Activated T-cell treated with anti-CD3 and anti-CD28 coated beads, Interleukin-2, amount 50 U/mL, for 72 hours (primary cell): ENCODE measurements at places on chromosomes 5 and 9. TPM values are rescaled to one million over a fixed set of nuclear protein-coding genes. Genes with fewer than 3 reads are reported as not detected.

GRCh38 chr5:141484310-141484640 lies 555 bp upstream of the PCDHGC4 start:
- peaks cover 72% of the 10 kb centered on the region for H3K27me3 ChIP-seq
- no peak overlapping the region for H3K27ac ChIP-seq

CEP78 gene
- total RNA-seq = 43.6 TPM

GRCh38 chr5:142957528-142957927 lies 187.4 kb downstream of the ARHGAP26 start:
- H3K4me1 ChIP-seq = peaks cover 10% of the 10 kb centered on the region
- no peak overlapping the region for H3K27ac ChIP-seq
- no peak overlapping the region for H3K4me3 ChIP-seq
- no peak for DNase-seq
- no peaks in the 10 kb centered on the region for H3K36me3 ChIP-seq
- no peaks in the 10 kb centered on the region for H3K27me3 ChIP-seq

- H3K27me3 ChIP-seq = peaks cover 10% of the 10 kb centered on the region
- H3K4me3 ChIP-seq = peak overlapping the region; percentile 33
- no peaks in the 10 kb centered on the region for H3K36me3 ChIP-seq
- no peak for DNase-seq
- peaks cover 4% of the 10 kb centered on the region for H3K4me1 ChIP-seq
- no peak overlapping the region for H3K27ac ChIP-seq
Observed at GRCh38 chr5:172683264-172683644, 42.2 kb downstream of the NEURL1B start.

DNA sequence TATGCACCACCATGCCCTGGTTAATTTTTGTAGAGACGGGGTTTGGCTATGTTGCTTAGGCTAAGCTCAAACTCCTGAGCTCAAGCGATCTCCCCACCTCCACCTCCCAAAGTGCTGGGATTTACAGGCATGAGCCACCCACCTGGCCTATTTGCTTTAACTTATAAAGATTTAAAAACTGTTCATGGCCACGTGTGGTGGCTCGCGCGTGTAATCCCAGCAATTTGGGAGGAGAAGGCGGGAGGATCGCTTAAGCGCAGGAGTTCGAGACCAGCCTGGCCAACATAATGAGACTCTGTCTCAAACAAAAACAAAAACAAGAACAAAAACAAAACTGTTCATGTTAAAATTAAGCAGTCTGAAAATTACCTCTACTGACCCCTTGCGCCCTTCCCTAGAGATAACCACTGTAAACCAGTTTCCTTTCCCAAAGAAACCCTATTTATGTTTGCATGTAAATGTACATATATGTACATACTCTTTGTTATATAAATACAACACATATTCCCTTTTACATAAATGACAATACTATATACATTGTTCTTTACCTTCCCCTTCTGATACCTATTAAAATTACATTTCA lies 1.5 kb downstream of the AK6 start:
- H3K4me3 ChIP-seq = peak overlapping the region; percentile 98
- no peak for DNase-seq
- H3K36me3 ChIP-seq = peaks cover 31% of the 10 kb centered on the region
- H3K27me3 ChIP-seq = no peaks in the 10 kb centered on the region

DNA sequence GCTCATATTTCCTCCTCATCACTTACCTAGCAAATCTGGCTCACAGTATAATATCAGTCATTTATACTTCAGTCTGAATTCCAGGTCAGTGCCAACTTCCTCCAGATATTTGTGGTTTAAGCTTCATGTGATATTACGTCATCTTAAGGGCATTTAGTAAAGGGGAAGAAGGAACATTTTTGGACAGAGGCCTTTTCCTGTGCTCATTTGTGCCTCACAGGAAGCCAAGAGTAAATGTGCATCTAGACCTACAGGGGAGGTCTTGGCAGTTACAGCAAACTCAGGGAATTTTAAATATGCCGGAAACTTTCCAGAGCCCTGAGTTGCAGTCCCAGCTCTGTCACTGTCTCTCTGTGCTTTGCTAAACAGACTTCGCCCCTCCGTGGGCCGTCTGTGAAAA lies 12.3 kb upstream of the KCNIP1 start:
- no peak overlapping the region for H3K4me3 ChIP-seq
- no peaks in the 10 kb centered on the region for H3K4me1 ChIP-seq
- H3K27ac ChIP-seq = no peak overlapping the region
- no peaks in the 10 kb centered on the region for H3K36me3 ChIP-seq
- DNase-seq = no peak

GRCh38 chr9:69877852-69878514 lies 57.4 kb downstream of the CFAP95 start:
- H3K27me3 ChIP-seq = peaks cover 8% of the 10 kb centered on the region
- H3K4me1 ChIP-seq = no peaks in the 10 kb centered on the region
- no peak overlapping the region for H3K4me3 ChIP-seq
- H3K27ac ChIP-seq = no peak overlapping the region
- no peak for DNase-seq
- peaks cover 3% of the 10 kb centered on the region for H3K36me3 ChIP-seq

DNA sequence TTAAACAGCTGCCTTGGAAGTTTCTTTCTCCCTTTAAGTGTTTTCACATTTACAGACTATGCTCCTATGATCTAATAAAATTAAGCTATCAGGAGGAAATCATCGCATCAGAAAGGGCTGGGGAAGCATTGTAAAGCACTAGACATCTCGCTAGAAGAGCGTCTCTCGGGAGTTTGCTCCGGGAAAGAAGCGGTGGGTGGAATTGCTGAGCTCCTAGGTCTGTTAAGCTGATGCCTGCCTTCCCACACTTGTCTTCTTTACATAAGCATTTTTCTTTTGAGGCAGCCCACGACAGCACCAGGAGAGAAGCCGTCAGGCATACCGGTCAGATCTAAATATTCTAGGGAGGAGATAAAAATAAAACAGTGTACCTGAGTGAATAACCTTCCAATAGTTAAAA lies 541.7 kb upstream of the TUSC1 start:
- H3K4me3 ChIP-seq = no peak overlapping the region
- H3K27me3 ChIP-seq = no peaks in the 10 kb centered on the region
- H3K36me3 ChIP-seq = no peaks in the 10 kb centered on the region
- H3K27ac ChIP-seq = no peak overlapping the region

ACTBL2 gene
- not detected for total RNA-seq

DNA sequence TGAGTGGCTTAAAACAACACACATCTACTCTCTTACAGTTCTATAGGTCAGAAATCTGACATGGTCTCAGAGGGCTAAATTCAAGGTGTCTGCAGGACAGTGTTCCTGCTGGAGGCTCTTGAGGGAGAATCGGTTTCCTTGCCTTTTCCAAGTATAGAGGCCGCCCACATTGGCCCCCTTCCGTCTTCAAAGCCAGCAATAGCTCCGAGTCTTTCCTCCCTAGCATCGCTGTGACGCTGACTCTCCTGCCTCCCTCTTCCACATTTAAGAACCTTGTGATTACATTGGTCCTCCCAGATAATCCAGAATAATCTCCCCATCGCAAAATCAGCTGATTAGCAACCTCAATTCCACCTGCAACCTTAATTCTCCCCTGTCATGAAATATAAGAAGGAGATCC lies 81.3 kb upstream of the IER5L start:
- H3K27ac ChIP-seq = no peak overlapping the region
- no peak for DNase-seq
- peaks cover 24% of the 10 kb centered on the region for H3K27me3 ChIP-seq
- H3K36me3 ChIP-seq = no peaks in the 10 kb centered on the region

GRCh38 chr5:119033135-119033534 lies 37.8 kb upstream of the DMXL1 start:
- peaks cover 42% of the 10 kb centered on the region for H3K4me1 ChIP-seq
- no peak overlapping the region for H3K27ac ChIP-seq
- H3K4me3 ChIP-seq = no peak overlapping the region

GRCh38 chr9:123631862-123632261 lies 275.9 kb downstream of the CRB2 start:
- H3K4me1 ChIP-seq = peaks cover 8% of the 10 kb centered on the region
- no peaks in the 10 kb centered on the region for H3K36me3 ChIP-seq
- H3K27ac ChIP-seq = no peak overlapping the region
- DNase-seq = no peak

- no peak for DNase-seq
- no peaks in the 10 kb centered on the region for H3K36me3 ChIP-seq
- H3K27ac ChIP-seq = no peak overlapping the region
- no peak overlapping the region for H3K4me3 ChIP-seq
- H3K27me3 ChIP-seq = no peaks in the 10 kb centered on the region
- H3K4me1 ChIP-seq = peaks cover 19% of the 10 kb centered on the region
Observed at GRCh38 chr9:112869041-112869529, 21.6 kb downstream of the SLC46A2 start.

CCDC152 gene
- total RNA-seq = 13.5 TPM

DNA sequence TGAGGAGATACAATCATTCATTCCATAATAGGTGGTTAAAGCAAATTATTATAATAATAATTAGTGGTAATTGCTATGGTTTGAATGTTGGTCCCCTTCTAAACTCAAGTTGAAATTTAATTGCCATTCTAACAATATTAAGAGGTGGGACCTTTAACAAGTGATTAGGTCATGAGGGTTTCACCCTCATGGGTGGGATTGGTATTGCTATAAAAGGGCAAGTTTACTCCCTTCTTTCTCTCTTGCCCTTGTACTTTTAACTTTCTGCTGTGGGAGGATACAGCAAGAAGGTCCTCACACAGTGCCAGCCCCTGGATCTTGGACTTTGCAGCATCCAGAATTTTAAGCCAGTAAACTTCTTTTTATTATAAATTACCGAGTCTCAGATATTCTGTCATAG lies 101.9 kb upstream of the PARP8 start:
- DNase-seq = no peak
- peaks cover 10% of the 10 kb centered on the region for H3K36me3 ChIP-seq
- peaks cover 21% of the 10 kb centered on the region for H3K4me1 ChIP-seq
- H3K27ac ChIP-seq = peak overlapping the region; percentile 50
- no peak overlapping the region for H3K4me3 ChIP-seq

DNA sequence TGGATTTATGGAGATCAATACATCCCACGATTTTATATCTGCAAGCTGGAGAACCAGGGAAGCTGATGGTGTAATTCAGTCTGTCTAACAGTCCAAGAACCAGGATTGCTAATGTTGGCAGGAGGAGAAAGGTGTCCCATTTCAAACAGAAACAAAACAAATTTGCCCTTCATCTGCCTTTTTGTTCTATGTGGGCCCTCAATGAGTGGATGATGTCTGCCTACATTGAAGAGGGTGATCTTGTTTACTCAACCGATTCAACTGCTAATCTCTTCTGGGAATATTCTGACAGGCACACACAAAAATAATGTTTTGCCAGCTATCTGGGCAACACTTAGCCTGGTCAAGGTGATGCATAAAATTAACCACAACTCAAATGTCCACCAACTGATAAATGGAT lies 65.1 kb upstream of the IL33 start:
- no peak overlapping the region for H3K27ac ChIP-seq
- peaks cover 10% of the 10 kb centered on the region for H3K27me3 ChIP-seq
- H3K4me3 ChIP-seq = no peak overlapping the region
- H3K36me3 ChIP-seq = no peaks in the 10 kb centered on the region
- no peaks in the 10 kb centered on the region for H3K4me1 ChIP-seq

- H3K27me3 ChIP-seq = no peaks in the 10 kb centered on the region
- H3K4me3 ChIP-seq = no peak overlapping the region
- no peaks in the 10 kb centered on the region for H3K4me1 ChIP-seq
Observed at GRCh38 chr9:16681652-16681987, 188.8 kb downstream of the BNC2 start.

INSYN2B gene
- total RNA-seq = not detected

GRCh38 chr5:125057912-125058826 lies 311.7 kb upstream of the ZNF608 start:
- H3K4me1 ChIP-seq = no peaks in the 10 kb centered on the region
- no peaks in the 10 kb centered on the region for H3K36me3 ChIP-seq
- H3K4me3 ChIP-seq = no peak overlapping the region
- H3K27me3 ChIP-seq = no peaks in the 10 kb centered on the region

- no peak overlapping the region for H3K4me3 ChIP-seq
- no peak overlapping the region for H3K27ac ChIP-seq
- no peaks in the 10 kb centered on the region for H3K36me3 ChIP-seq
- H3K4me1 ChIP-seq = no peaks in the 10 kb centered on the region
Observed at GRCh38 chr5:106159616-106160015, 1511.1 kb downstream of the EFNA5 start.

- no peaks in the 10 kb centered on the region for H3K4me1 ChIP-seq
- no peaks in the 10 kb centered on the region for H3K27me3 ChIP-seq
- no peak for DNase-seq
- no peaks in the 10 kb centered on the region for H3K36me3 ChIP-seq
Observed at GRCh38 chr5:41143131-41143901, 70.0 kb downstream of the C6 start.

- H3K4me1 ChIP-seq = peaks cover 42% of the 10 kb centered on the region
- no peak for DNase-seq
- peak overlapping the region; percentile 96 for H3K27ac ChIP-seq
- H3K27me3 ChIP-seq = no peaks in the 10 kb centered on the region
Observed at GRCh38 chr9:100100146-100100667, 1.2 kb downstream of the INVS start.

DNA sequence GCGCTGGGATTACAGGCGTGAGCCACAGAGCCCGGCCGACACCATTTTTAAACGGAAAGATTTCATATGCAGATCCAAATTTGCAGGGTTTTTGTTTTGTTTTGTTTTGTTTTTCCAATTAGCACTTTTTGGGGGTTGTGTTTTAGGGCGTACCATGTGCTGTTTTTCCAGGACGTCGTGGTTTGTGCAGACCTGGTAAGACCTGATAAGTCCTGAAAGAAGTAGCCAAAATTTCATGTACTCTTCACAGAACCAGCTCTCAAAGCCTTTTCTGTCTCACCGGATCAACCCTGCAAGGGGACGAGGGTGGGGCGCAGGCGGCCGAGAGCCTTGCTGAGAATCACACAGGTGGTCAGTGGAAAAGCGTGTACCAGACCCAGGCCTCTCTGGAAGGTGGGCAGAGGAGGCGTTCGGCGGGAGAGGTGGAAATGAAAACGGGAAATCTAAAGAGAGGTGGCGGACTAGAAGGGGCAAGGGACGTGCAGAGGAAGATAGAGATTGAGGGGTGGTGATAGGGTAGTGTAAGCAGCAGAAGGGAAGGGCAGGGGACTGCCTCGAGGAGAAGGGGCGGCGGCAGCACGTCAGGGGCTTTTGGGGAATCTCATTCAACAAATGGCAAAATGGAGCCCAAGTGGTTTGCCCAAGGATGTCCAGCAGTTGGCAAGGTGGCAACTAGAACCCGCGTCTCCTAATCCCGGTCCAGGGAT lies 1.1 kb upstream of the FAF2 start:
- H3K4me1 ChIP-seq = peaks cover 24% of the 10 kb centered on the region
- peak overlapping the region; percentile 95 for H3K27ac ChIP-seq
- H3K36me3 ChIP-seq = peaks cover 2% of the 10 kb centered on the region
- peak overlapping the region; percentile 88 for H3K4me3 ChIP-seq
- peak; percentile 6 for DNase-seq

GRCh38 chr9:73753171-73753570 lies 601.5 kb downstream of the ANXA1 start:
- no peak overlapping the region for H3K4me3 ChIP-seq
- no peaks in the 10 kb centered on the region for H3K27me3 ChIP-seq
- H3K36me3 ChIP-seq = no peaks in the 10 kb centered on the region
- H3K27ac ChIP-seq = no peak overlapping the region
- H3K4me1 ChIP-seq = no peaks in the 10 kb centered on the region
- DNase-seq = no peak

GRCh38 chr5:157563929-157564716 lies 11.5 kb downstream of the ADAM19 start:
- DNase-seq = no peak
- H3K36me3 ChIP-seq = peaks cover 15% of the 10 kb centered on the region
- peak overlapping the region; percentile 11 for H3K27ac ChIP-seq
- H3K27me3 ChIP-seq = no peaks in the 10 kb centered on the region

SOX30 gene
- total RNA-seq = 0.34 TPM

- no peak overlapping the region for H3K4me3 ChIP-seq
- no peak overlapping the region for H3K27ac ChIP-seq
- no peaks in the 10 kb centered on the region for H3K36me3 ChIP-seq
Observed at GRCh38 chr5:60510049-60510448, 189.9 kb downstream of the DEPDC1B start.
